NCI-H526 (cell line): ENCODE measurements at places on chromosomes 5 and 9.

GRCh38 chr5:152686931-152687330, 281.9 kb upstream of the NMUR2 start:
- no peak for DNase-seq

DNA sequence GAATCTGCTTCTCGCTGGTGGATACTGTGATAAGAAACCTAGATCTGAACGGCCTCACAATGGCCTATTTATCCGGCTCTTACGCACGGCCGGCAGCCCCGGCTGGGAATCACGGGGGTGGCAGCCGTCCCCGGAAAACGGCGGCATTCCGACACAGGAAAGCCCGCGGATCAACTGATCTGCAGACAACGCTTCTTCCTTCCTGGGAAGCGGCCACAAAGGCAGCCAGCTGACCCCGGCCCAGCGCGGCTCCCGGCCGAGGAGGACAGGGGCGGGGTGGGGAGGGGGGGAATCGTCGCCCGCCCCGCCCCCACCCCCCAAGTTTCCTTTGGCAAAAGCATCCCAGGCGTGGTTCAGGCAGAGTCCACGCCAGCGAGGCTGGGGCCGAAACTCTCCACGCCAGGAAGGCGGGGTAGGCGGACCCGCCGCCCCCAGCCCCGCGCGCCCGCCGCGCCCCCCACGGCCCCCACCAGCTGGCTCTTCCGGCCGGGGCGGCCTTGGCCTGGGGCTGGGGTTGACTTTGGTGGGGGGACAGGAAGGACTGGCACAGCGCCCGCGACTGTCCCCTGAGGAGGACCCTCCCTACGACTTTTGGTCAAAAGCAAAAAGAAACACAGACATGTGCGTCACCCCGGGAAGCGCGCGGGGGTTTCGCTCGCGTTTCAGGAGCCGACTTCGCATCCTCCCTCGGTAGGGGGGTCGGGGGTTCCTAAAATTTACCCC, 247.7 kb upstream of the ANKRD55 start:
- DNase-seq, result no peak

- no peak for DNase-seq
Measured at GRCh38 chr9:126116351-126117157, 210.1 kb upstream of the MVB12B start.

DNA sequence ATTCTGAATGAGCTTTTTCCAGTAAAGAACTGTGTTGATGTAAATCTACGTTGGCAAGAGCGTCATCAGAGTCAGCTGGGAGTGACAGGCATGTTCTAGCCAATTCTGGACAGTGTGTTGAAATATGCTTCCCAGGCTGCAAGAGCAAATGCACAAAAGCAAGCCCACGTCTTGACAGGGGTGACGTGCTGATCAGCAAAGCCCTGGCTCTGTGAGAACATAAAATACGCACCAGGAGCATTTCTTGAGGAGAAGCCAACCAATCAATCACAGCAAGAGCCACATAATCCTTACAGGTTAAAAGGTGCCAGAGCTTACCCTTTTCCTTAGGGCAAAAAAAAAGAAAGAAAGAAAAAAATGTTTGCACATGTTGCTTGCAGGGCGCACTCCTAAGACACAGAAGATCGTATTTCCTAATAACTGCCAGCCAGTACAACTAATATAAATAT, 148.1 kb downstream of the PDE4D start:
- DNase-seq, result no peak

GRCh38 chr5:141560725-141561483, 57.9 kb downstream of the DIAPH1 start:
- DNase-seq, result no peak
